Frontal cortex (tissue), 4 donors: ENCODE measurements at places on chromosomes 2 and 18.

DNA sequence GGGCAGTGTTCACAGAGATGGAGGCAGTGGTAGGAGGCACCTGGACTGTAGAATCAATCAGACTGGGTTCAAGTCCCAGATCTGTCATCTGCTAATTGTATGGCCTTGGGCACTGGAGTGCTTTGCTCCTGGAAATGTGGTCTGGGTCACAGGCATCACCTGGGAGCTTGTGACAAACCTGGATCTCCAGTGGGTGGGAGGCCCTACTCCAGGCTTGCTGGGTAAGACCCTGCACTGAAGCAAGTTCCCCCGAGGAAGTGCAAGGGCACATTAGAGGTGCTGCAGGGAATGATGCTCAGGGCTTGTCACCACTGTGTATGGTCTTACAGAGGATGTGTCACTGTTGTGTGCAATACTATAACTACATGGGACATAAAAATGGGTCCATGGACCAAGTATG, 220.5 kb upstream of the ID2 start:
- no peak for DNase-seq

- DNase-seq, result no peak
Observed at GRCh38 chr2:119508756-119509155, 15.5 kb downstream of the SCTR start.

DNA sequence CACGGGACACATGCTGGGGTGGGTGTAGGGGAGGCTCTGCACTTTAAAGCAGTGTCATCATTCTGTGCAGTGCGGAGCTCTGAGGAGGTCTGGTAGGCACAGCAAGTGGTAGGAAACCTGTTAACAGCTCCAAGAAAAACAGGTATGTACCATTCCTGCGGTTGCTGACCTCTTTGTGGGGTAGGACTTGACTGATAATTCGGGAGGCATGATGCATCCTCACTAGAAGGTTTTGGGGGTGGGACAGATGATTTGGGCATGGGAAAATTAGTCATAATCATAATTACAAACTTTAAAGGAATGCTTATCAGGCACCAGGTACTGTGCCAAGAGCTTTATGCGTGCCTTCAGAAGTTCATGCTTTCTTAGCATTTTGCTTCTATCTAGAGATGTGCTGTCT, 9.7 kb downstream of the DOK1 start:
- DNase-seq, result no peak

GRCh38 chr2:11914455-11914854, 168.0 kb downstream of the LPIN1 start:
- no peak for DNase-seq

- DNase-seq, result no peak
Observed at GRCh38 chr2:12617366-12617765, 99.4 kb upstream of the TRIB2 start.

DNA sequence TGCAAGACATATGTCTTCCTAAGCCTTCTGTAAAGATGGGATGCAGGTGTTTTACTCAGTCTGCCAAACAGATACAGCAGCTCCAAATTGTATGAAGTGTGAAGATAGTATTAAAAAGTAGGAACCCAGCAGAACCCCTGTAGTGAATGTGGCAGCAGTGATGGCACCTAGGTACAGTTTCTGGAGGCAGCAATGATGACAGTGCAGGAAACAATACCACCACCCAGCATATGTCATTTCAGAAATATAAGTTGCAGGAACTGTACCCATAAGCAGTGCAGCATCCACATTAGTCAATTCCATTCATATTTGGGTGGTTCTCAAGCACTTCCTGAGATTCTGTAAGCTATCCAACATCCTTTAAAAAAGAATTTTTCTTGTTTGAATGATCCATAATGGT, 46.7 kb upstream of the ATP5MC3 start:
- DNase-seq, result no peak

- no peak for DNase-seq
Observed at GRCh38 chr2:14700753-14701152, 68.2 kb downstream of the LRATD1 start.

DNA sequence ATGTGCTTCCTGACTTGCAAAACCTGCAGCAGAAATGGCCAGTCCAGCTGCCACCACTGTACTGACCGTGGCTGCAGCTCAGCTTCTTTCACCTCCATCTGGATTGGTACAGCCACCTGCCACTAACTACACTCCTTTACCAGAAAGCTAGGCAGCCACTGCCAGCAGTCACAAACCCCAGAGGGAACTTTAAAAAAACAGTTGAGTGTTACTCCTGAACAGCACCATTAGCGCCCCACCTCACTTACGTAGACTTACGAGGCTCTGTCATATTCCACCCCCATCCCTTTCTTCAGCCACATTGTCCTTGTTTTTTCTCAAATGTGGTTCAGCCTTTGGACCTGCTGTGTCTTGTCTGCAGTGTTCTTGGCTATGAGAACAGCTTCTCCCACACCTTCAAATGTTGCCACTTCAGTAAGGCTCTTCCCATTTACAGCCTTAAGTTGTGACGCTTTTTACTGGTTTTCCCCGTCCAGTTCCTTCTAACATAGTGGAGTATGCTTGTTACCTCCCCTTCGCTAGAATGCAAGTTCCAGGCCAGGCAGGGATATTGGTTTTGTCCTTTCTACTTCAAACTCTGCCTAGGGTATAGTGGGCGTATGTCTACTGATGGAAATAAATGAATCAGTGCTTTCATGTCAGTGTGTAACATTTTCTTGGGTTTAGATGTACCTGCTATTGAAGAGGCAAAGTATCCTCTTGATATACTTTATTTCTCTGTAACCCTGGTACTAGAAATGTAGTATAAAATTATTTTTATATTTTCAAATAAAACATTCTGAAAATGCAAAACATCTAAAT, 17.0 kb downstream of the HNRNPA3 start:
- DNase-seq, result no peak
